ENCODE measurements at places on chromosomes 1 and 21.

DNA sequence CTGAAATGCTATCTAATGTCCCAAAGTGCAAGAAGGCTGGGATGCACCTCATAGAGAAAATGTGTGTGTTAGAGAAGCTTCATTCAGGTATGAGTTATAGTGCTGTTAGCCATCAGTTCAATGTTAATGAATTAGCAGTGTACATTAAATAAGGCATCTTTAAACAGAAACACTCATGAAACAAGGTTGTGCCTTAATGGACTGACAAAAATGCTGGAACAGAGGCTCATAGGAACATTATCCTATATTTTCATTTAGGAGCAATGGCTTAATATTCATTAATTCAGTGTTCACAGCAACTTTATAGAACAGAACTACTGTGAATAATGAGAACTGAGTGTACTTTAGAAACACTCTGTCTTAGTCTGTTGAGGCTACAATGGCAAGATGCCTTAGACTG, 15.2 kb upstream of the FAM89A start:
- DNase-seq, result no peak

DNA sequence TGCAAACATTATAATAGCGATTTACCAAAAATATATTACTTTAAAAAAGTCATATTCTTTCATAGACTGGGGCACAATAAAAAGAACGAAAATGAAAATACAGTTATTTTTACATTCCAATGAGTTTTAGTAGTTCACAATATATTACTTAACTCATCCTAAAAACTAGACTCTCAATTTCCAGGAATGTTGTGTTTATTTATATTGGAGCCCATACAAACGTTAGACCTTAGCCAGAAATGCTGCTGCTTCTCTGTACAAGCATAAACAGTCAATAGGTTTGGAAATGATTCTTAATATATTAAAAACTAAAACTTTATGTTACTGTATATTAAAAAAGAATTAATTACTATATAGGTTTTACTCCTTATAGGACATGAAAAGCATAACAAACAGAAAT, 302.3 kb downstream of the BRINP3 start:
- no peak for DNase-seq

GRCh38 chr1:205239078-205239477, 11.3 kb downstream of the TMCC2 start:
- DNase-seq, result no peak

GRCh38 chr1:8541961-8542521, 224.1 kb downstream of the SLC45A1 start:
- no peak for DNase-seq

DNA sequence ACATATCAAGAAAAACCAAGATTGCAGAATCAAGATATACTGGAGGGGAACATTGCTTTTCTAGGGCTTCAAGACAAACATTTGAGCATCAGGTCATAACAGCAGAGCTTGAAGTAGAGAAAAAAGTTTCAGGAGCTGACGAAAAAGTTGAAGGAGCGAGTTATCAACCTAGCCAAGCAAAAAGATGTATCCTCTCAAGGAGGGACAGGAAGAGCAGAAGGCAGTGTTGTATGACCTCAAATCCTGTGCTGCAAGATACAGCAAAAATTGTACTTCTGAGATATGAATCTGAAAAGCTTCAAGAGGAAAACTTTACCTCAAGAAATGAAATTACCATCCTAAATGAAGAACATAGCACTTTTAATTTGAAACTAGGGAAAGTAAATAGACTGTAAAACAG, 153.1 kb downstream of the AK5 start:
- no peak for DNase-seq

- no peak for DNase-seq
Measured at GRCh38 chr1:2904191-2904590, 102.7 kb upstream of the TTC34 start.

Data from right forelimb (tissue), 1 donor.